Brain (organoid and tissue), 16 donors: ENCODE measurements at places on chromosomes 2 and 18. TPM values are rescaled to one million over a fixed set of nuclear protein-coding genes. Genes with fewer than 3 reads are reported as not detected.

- DNase-seq = no peak
Observed at GRCh38 chr2:224381521-224382279, 20.2 kb downstream of the FAM124B start.

- DNase-seq = no peak
Observed at GRCh38 chr2:174972924-174973323, 32.3 kb downstream of the CHN1 start.

GRCh38 chr2:26723991-26724750 lies 31.6 kb downstream of the KCNK3 start:
- DNase-seq = no peak

GRCh38 chr18:7479756-7480155 lies 87.4 kb upstream of the PTPRM start:
- no peak for DNase-seq

- DNase-seq = peak; percentile 83
Observed at GRCh38 chr2:4964579-4964978, 727.6 kb upstream of the SOX11 start.

DNA sequence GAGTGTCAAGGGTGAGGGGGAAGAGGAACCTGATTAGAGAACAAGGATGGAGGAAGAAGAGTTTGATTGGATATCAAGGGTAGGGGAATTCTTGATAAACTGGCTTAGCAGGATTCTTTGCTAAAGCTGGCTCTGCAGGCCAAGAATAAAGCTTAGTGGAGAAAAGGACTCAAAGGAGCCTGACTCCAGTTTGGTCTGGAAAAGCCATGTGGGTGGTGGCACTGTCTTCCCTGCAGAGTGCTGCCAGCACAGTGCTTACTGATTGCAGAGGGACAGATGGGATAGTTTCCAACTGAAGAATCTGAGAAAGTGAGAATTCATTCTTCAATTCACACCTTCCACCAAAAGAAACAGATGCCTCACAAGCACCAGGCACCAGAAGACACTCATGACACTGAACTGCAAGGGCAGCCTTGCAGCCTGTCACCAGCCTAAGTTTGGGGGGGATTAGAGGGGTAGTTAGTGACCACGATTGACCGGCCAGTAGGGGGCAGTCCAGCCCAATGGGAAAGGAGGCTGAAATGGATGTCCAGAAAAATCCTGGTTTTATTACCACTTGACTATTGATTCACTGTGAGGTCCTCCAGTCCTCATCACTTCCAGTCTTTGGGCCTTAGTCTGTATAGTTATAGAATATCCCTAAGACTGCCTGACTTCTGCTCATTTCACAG lies 334.5 kb downstream of the SMAD2 start:
- DNase-seq = peak; percentile 53

The SCG2 gene
- 63.4 TPM for polyA plus RNA-seq

DNA sequence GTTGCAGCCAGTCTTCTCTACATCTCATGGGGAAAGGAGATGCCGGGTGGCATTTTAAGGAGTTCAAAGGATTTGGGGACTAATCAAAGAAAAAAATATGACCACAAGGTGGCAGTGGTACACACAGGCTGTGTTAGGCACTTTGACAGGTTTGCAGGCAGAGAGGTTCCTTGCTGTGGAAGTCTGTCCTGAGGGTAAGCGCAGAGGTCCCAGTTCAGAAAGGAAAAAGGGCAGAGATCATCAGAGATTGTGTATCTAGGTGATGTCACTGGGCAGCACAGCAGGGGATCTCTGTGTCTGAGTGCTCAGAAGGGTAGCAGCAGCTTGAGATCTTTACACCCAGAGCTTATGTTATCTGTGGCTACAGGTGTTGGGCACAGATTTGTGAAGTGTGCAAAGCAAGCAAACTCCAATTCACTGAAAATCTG lies 231.4 kb downstream of the LRRTM1 start:
- peak; percentile 85 for DNase-seq

The REG3G gene
- polyA plus RNA-seq = not detected

The FOXI3 gene
- polyA plus RNA-seq = 0.29 TPM

The SCYGR3 gene
- polyA plus RNA-seq = not detected

DNA sequence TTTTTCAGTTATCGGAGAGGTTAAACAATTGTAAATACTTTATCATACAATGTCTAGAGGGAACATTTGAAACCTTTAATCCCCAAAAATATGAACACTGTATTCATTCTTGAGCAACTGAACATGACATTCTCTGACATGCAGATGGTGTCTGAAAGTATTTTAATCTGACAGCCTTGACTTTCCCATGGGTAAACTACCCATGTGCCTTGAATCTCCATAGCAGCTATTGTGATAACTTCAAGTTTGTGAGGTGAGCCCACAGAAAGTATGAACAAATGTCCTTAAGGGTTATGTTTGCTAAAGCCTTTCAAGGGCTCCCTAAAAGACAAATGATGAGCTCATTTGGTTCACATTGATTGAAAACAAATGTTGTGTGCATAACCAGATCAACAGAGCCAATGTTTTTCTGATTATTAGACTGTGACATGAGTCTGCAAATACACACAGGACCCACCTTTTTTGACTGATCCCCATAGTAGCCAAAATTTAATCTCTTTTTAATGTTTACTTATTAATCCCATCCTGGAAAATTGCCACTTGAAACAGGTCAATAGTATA lies 1326.0 kb downstream of the LRP1B start:
- no peak for DNase-seq

The SLC8A1 gene
- 7.6 TPM for polyA plus RNA-seq

DNA sequence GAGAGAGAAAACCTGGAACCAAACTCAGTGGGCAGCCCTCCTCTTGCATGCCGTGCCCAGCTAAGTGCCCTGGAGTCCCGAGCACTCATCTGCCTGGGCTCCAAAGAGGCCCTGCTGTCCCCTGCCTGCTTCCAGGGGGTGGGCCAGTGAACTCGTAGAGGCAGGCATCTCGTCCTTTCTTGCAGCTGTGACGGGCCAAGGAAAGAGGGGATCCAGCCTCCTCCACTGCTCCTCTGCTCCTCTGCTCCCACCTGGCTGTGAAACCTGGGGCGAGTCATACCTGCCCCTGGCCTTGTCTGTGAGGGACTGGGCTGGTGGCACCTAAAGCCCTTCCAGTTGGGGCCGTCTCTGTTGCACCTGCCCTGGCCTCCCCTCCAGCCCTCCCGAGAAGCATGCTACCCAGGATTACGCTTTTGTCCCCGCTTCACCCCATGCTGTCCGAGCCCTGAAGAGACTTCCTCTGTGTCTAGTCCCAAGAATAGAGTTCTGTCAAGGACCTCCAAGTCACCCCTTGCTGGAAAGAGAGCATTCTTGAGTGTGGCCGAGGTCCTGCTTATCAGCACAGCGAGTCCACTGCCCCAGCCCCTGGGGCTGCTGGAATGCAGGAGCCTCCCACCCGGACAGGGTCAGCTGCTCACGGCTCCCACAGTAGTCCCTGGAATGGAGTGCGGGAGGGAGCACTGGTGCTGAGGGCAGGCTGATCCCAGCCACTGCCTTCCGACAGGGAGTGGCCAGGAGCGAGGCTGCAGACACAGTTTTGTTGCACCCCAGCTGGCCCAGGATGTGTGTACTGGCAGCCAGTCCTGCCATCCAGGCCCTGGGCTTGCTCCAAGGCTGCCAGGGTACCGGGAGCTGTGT lies 14.3 kb downstream of the KCNK3 start:
- no peak for DNase-seq

The MIB1 gene
- polyA plus RNA-seq = 9.6 TPM

The CNGA3 gene
- polyA plus RNA-seq = 10.8 TPM

The TLX2 gene
- polyA plus RNA-seq = 0.20 TPM

The FAHD2A gene
- 20.8 TPM for polyA plus RNA-seq

DNA sequence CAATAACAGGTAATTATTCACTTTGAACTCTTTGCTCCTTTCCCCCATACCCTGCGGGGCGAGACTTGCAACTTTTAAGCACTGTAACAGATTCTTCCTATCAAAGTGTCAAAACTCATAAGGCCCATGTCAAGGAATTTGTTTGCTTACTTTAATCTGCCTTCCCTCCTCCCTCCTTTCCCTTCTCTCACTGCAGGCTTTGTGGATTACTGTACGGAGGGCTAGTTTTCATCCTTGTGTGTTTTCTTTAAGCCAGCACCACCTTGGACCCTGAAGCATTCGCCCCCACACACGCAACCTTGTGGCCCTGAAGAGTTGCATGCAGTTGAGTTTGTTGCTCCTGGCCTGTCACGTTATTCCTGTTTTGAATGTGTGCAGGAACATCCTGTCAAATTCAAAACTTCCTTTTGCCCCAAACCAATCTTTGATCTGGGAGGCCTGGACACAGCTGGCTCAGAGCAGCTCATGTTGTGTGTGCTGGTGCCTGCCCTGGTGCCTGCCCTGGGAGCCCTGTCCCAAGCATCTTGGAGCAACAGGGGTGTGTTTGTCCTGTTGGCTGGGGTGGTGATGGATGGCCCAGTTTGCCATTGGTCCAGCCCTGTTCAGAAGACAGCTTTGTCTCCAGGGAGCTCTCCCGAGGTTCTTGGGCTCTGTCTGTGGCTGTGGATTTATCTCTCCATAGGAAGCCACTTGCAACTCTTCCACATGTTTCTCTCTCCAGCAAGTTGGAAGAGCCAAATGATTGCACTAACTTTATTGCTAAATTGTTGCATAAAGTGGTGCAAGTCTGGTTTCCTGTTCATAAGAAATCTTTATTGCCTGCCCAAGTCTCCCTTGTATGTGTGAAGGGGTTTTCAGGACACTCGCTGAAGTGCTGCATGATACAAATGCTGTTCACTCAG lies 199.6 kb downstream of the VAPA start:
- DNase-seq = no peak

GRCh38 chr2:150974864-150975263 lies 286.8 kb downstream of the RBM43 start:
- no peak for DNase-seq

DNA sequence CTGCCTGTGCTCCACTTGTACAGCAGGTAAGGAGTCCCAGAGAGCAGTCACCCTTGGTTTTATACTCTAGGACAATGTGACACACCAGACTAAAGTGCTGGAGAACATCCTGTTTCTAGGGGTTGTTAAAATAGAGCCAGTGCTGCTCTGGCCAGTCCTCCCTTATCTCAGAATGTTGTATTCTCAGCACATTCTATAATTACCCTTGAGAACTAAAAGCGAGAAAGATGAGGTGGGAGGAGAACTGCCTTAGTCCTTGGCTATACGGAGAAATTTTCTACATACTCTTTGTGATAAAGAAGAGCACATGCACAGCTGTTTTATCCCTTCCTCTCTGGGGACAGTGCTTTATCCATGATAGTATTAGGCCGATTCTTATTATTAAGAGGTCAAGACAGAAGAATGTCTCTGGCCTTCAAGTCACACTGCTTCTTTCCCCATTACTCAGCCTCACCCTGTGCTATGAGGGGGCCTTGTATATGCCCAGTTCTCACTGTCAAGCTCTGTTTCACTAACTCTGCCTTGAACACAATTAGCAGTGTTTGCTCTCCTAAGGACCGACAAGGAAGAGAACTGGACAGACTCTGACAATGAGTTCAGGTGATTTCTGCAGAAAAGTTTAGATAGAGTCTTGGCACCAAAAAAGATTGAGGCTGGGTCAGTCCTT lies 385.8 kb downstream of the TRIB2 start:
- no peak for DNase-seq

DNA sequence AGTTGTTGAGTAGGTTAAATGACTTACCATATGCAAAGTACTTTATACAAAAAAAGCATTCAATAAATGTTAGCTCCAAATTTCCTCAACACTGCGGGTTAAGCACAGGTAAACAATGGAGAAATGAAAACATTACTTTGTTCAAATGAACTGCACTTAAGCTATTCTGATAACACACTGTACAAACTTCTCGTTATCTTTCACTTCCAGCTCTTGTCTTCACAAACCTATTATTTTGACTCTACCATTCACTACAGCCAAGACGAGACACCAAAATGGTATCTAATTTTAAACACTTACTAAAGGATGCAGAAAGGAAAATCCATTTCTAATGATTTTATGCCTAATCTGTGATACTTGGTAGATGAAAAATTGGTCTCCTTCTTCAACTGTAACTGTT lies 43.8 kb downstream of the SLC40A1 start:
- no peak for DNase-seq

The GPR35 gene
- polyA plus RNA-seq = 1.5 TPM

DNA sequence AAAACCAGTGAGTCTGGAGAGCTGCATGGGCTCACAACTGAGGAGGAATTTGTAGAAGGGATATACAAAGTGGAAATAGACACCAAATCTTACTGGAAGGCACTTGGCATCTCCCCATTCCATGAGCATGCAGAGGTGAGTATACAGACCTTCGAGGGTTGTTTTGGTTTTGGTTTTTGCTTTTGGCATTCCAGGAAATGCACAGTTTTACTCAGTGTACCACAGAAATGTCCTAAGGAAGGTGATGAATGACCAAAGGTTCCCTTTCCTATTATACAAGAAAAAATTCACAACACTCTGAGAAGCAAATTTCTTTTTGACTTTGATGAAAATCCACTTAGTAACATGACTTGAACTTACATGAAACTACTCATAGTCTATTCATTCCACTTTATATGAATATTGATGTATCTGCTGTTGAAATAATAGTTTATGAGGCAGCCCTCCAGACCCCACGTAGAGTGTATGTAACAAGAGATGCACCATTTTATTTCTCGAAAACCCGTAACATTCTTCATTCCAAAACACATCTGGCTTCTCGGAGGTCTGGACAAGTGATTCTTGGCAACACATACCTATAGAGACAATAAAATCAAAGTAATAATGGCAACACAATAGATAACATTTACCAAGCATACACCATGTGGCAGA lies 3.6 kb downstream of the TTR start:
- no peak for DNase-seq

The CFC1 gene
- 3.1 TPM for polyA plus RNA-seq

The VAMP8 gene
- polyA plus RNA-seq = 14.1 TPM

DNA sequence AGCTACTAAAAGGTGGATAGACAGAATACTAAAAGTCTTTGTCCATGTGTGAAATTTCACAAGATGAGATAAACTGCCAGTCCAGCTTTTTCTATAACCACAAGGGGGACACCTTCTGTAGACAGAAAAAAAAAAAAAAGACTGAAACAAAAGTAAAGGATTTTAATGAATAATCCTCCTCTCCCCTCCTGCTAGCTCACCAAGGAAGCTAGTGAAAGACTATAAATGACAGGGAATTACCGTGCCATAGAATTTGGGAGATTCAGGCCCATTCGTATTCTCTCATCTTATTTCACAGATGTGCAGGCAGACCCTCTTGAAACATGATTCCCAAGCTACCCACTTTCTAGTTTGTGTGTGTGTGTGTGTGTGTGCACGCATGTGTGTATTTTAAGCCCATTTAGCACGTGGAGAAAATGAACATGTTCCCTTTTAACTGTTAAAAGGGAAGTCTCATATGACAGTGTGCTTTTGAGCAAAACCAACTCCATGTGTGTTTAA lies 36.3 kb upstream of the SLC8A1 start:
- peak; percentile 64 for DNase-seq

The FIGN gene
- polyA plus RNA-seq = 3.6 TPM

The RUFY4 gene
- polyA plus RNA-seq = not detected

- DNase-seq = no peak
Observed at GRCh38 chr2:28352610-28353195, 40.0 kb upstream of the FOSL2 start.
